T-helper 2 cell treated with Interferon-gamma antibody and Interleukin-4, amounts not matched to agents 5 μg/mL and 100 μg/mL, for 36 hours (primary cell): ENCODE measurements at places on chromosomes 12 and 14.

GRCh38 chr12:25491396-25492325 lies 61.4 kb downstream of the LMNTD1 start:
- no peak for DNase-seq

DNA sequence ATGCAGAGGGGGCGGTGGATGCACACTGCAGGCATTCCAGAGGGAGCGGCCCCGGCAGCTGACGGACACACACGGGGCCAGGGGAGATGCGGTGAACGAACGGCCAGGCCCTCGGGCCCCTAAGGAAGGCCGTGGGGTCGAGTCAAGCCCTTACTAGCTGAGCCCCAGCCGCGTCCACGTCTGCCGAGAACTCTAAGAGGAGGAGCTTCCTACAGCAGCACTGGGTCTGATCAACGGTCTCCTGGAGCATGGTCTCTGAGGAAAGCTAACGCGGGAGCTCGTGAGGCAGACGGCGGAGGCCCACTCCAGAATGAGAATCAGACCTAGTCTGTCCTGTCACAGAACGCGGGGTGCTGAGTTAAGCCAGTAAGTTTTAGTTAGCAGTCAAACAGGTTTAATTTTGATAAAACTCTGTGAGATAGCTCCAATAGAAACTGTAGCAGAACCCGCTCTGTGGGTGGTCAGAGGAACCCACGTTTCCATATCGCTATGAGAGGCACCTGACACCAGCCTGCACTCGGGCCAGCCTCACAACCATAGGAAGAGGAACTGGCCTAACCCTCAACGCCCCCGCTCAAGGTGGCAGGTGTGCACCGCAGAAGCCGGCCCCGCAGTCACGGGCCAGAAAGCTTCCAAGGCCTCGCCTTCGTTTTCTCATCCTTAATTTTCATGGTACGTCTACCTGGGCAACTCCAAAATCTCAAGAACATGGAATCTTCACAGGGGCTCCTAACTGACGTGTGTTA lies 55.5 kb downstream of the CDC42BPB start:
- no peak for DNase-seq

DNA sequence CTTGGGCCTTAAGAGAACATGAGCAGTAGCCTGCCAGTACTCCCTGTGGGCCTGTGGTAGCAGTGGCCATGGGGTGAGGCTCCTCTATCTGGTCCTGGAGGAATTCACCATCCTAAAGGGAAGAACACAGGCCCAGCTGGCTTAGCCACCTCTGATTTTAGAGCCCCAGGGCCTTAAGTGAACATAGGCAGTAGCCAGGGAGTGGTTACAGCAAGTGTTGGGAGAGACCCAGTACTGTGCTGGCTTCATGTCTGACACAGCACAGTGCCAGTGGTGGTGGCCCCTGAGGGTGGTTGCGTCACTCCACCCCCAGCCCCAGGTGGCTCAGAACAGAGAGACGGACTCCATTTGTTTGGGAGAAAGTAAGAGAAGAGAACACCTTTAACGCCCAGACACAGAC lies 105.1 kb downstream of the TXNDC16 start:
- no peak for DNase-seq

DNA sequence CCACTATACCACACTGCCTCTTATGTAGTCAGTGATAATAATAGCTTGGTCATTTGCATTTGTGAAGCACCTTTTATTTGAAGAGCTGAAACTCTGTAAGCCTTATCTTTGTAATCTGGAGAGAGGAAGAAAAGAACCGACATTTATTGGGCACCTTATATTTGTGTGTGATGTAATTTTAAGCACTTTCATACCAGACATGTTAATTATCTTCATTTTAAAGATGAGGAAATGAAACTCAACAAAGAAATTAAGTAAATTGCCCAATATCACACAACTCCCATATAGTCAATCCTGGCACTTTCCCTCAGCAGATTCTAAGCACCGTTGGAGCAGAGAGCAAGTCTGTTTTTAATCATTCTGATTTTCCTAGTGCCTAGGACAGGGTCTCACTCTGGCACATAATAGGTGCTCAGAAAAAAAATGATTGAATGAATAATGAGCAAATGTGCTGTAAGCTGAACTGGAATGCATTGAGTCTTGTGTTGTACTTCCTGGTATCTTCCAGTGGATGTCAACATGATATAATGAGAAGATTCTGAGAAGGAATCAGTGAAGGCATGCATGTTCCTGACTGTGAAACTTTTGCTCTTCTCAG lies 418.9 kb downstream of the ZFP36L1 start:
- no peak for DNase-seq

DNA sequence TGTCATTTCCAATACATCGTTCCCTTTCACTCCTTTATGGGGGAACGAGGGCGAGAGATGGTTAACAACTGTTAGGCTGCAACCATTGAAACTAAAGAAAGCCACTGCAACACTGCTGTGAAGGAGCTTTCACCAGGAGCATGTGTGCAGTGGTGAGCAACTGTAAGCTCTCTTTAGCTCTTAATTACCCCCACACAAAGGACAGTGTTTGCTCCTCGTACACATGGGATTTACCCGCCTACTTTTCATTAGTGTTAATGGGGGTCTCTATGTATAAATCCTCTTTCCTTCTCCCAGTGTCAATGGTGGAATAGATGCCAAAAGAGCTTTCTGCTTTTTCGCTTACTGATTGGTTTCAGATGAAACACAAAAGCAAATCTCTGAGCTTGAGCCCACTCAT lies 343.1 kb downstream of the FLRT2 start:
- no peak for DNase-seq

GRCh38 chr12:94133964-94134795 lies 14.2 kb upstream of the PLXNC1 start:
- no peak for DNase-seq

- no peak for DNase-seq
These were observed 50.2 kb downstream of the TPCN1 start for GRCh38 chr12:113271466-113271852.

- no peak for DNase-seq
These were observed 171.6 kb downstream of the ITPR2 start for GRCh38 chr12:26661399-26661798.

- DNase-seq: no peak
These were observed 120.4 kb upstream of the KRR1 start for GRCh38 chr12:75631831-75632230.

- DNase-seq: no peak
These were observed 172.7 kb downstream of the ANO6 start for GRCh38 chr12:45388545-45388944.

- DNase-seq: peak; percentile 86
These were observed 8.3 kb downstream of the PLD4 start for GRCh38 chr14:104932676-104933631.

GRCh38 chr12:96378319-96378718 lies 21.9 kb downstream of the CDK17 start:
- DNase-seq: no peak

GRCh38 chr14:60222820-60223219 lies 26.2 kb upstream of the PPM1A start:
- no peak for DNase-seq

GRCh38 chr12:122167356-122167925 lies 6.6 kb downstream of the IL31 start:
- no peak for DNase-seq

GRCh38 chr14:81348061-81348460 lies 52.1 kb downstream of the STON2 start:
- no peak for DNase-seq

GRCh38 chr12:103880299-103881142 lies 39.5 kb upstream of the NT5DC3 start:
- DNase-seq: no peak

GRCh38 chr12:38102197-38102596 lies 214.4 kb upstream of the ALG10B start:
- DNase-seq: no peak

GRCh38 chr12:132064631-132065030 lies 79.5 kb downstream of the DDX51 start:
- DNase-seq: no peak

DNA sequence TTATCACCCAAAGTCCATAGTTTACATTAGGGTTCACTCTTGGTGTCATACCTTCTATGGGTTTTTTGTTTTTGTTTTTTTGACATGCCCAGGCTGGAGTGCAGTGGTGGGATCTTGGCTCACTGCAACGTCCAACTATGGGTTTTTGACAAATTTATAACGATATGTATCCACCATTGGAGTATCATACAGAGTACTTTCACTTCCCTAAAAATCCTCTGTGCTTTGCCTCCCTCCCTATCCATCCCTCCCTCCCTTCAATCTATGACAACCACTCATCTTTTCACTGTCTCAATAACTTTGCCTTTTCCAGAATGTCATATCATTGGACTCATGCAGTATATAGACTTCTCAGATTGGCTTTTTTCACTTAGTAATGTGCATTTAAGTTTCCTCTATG lies 139.0 kb upstream of the CCDC198 start:
- DNase-seq: no peak

GRCh38 chr12:95862038-95862437 lies 3.3 kb downstream of the SNRPF start:
- no peak for DNase-seq

DNA sequence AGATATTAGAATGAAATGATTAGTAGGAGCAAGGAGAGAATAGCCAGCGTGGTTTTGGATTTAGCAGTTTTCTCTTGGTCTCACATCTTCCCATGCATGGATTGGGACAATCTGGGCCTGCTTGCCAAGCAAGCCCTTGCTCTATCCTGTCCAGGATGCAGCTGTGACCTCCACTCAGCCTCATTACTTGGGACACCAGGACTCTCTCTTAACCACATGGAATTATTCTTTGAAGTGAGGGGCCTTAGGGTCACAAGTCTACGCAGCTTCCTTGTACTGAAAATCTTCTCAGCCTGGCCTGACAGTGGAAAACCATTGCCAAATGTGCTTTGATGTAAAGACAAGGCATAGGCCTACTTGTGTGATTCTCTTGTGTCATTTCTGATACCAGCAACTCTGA lies 28.0 kb upstream of the DCN start:
- DNase-seq: no peak

DNA sequence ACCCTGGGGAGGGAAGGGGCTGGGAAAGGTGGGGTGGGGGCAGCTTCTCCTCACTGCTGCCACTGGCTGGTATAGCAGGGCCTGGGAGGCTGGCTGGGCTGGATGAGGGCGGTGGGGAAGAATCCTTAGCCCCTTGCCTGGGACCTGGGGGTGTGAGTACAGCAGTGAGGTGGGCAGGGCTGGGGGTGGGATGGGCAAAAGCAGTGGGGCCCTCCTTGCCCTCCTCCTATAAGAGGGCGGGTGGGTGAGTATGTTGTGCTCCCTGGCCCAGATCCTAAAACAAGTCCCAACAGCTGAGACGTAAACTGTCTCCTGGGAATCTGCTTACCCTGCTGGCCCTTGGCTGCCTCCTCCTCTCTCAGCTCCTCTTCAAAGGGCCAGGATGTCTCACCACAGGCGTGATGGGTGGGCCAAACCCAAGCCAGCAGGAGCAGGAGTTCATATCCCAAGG lies 2.2 kb downstream of the NCKAP5L start:
- DNase-seq: no peak
